Motor neuron (in vitro differentiated cells): ENCODE measurements at places on chromosomes 6 and 20.

DNA sequence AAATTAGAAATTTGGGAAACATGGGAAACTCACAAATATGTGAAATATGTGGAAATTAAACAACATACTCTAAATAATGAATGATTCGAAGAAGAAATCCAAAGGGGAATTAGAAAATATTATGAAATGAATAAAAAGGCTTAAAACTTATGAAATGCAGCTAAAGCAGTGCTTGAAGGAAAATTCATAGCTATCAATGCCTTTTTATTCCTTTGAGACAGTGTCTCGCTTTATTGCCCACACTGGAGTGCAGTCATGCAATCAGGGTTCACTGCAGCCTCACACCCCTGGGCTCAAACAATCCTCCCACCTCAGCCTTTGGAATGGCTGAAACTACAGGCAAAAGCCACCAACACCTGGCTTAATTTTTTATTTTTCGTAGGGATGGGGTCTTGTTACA, 7.9 kb upstream of the TGIF2 start:
- no peak for ATAC-seq

GRCh38 chr6:147170269-147170668, 33.9 kb upstream of the STXBP5 start:
- peak; percentile 73 for ATAC-seq

- ATAC-seq, result no peak
These were observed 34.5 kb downstream of the SPDEF start for GRCh38 chr6:34521463-34522285.

GRCh38 chr6:106556368-106556960, 72.8 kb downstream of the RTN4IP1 start:
- ATAC-seq, result peak; percentile 34

- ATAC-seq, result no peak
These were observed 613.8 kb downstream of the TFAP2B start for GRCh38 chr6:51432481-51432880.

- ATAC-seq, result no peak
These were observed 209.3 kb upstream of the SOX4 start for GRCh38 chr6:21384216-21384615.

- no peak for ATAC-seq
These were observed 99.9 kb downstream of the CAP2 start for GRCh38 chr6:17493286-17493685.

DNA sequence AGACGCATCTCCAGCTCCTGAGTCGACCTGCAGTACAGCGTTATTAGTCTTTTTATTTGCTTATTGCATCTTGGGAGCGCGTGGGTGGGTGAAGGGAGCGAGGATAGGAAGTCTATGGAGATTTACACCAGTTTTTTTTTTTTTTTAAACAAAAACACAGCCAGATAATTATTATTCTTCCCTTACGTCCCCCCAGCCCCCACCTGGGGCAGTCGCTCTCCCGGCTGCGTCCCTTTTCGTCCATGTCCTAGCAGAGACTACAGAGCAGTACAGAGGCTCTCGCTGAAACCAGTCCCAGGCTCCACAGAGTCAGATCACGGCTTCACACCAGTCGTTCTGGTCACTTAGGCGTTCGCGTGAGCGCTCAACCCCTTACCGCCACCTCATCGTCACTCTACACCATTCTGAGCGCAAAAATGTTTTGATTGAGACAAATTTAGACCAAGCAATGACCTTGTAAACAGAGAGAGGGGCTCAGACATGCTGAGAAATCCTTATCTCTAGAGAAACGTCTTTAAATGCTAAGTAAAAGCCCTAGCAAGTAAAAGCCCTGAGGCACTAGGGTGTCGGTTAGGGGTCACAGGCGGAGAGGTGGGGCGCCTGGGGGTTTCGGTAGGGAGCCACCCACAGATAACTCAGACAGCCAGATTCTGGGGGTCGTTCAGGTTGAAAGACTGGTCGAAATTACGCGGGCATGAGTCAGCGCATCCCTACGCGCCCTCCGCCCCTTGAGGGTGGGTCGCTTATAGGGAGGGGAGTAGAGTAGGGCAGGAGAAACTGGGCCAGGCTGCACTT, 975 bp upstream of the PPT2 start:
- ATAC-seq, result peak; percentile 59

GRCh38 chr6:28165563-28165962, 23.9 kb downstream of the ZKSCAN8 start:
- ATAC-seq, result peak; percentile 55

- ATAC-seq, result no peak
These were observed 1.1 kb downstream of the NDRG3 start for GRCh38 chr20:36744764-36745191.

DNA sequence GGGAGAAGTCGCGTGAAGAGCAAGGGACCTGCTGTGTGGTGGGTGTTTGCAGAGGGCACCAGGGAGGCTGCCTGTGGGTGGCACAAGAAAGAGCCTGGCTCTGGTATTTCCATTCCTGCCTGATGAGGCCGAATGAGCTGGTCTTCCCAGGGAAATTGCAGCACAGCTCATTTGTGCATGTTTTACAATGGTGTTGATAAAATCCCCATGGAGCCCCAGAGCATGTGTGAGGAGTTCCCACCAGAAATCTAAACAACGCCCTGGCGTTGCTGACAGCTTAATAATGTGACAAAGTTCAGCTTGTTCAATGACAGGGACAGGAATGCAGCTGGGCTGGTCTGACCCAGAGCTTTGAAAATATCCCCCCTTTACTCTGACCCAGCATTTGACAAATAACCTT, 135.5 kb downstream of the CLIC5 start:
- peak; percentile 31 for ATAC-seq

DNA sequence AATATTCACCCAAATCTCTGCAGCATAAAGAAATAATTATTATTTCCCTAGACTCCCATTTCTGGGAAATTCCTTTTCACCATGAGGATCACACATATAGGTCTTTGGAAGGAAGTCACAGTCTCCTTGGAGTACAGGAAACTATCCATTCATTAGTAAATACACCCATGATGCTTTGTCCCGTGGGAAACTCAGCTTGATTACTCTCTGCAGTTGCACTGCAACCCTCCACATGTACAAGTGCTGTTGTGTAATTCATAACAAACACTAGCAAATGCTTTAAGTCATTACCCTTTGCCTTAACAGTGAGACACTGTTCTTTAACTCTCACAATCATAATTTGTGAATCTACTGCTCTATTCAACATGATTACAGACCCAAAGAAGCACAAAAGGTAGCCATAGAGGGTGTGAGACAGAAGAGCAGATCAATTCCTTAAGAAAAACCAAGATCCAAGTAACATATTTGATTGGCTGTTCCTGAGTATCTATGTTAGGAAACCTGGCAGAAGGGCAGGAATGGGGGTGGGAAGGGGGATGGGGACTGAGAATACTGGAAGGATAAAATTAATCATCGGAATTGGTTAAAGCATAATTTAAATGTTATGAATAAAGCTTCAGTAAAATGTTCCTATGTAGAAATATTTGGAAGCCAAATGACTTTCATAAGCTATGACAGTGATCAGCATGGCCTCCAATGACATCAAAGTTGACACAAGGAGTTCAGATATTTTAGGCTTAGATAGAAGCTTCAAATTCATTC, 268.0 kb downstream of the HACE1 start:
- ATAC-seq, result no peak

- no peak for ATAC-seq
These were observed 126.5 kb downstream of the CEBPB start for GRCh38 chr20:50317116-50317515.

DNA sequence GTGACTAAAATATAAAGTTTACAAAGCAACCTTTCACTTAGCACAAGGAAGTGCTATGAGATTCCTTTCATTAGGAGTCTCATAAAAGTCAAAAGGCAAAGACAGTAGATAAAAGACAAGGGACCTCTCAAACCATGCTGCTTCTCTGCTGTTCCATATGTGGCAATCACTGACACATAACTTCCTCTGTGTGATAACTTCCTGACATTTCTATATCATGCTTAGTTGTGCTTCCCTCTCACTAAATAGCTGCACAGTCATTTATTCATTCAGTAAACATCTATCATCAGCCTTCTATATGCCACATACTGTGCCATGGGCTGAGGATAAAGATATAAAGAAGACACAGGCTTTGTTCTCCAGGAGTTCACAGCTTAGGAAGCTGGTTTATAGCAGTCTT, 214.8 kb upstream of the GRIK2 start:
- ATAC-seq, result no peak

DNA sequence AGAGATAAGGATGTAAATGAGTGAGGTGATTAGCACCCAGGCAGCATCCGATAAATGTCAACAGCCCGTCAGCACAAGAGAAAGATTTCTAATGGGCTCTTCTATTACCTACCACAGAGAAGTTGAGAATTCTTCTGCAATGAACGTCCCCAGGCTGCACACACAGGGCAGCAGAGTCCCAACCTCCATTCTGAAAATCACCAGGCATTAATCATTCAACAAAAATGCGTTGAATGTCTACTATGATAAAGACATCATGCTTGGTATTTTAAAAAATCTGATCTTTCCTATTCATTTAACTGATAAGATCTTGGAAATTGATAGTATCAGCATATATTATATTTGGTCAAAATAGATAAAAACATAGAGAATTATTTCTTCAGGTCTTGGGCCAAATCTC, 59.5 kb upstream of the VGLL2 start:
- no peak for ATAC-seq

- peak; percentile 79 for ATAC-seq
These were observed 105.7 kb downstream of the ASXL1 start for GRCh38 chr20:32463642-32464400.

GRCh38 chr6:111441678-111442243, 41.3 kb downstream of the REV3L start:
- ATAC-seq, result no peak

DNA sequence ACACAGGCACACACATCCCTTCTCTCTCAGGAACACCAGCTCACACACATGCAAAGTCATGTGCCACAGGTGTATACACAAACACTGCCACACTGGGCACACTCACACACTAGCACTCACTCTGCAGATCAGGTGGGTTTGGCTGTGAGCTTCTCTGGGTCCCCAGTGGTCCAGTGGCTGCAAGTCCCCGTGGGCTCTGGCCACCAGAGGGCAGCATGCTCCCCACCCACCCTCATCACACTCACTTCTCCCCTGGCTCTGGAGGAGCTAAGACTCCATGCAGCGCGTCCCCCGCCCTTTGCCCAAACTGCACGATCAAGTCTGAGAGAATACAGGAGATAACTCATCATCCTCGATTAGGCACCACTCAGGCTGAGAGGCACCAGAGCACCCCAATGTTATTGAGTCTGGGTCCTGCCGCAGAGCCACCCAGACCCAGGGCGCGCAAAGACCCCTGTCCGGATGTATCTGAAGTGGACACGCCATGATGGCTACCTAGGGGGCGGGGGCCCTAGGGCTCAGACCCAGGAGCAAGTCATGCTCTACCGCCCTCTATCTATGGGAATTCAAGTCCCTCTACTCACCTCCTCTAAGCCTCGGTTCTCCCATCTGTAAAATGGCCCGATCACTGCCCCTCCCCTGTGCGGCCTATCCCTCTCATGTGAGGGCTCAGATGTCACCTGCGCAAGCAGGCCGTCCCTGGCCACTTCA, 90.5 kb downstream of the GRM4 start:
- peak; percentile 44 for ATAC-seq

GRCh38 chr6:100022847-100023246, 28.8 kb upstream of the MCHR2 start:
- no peak for ATAC-seq

DNA sequence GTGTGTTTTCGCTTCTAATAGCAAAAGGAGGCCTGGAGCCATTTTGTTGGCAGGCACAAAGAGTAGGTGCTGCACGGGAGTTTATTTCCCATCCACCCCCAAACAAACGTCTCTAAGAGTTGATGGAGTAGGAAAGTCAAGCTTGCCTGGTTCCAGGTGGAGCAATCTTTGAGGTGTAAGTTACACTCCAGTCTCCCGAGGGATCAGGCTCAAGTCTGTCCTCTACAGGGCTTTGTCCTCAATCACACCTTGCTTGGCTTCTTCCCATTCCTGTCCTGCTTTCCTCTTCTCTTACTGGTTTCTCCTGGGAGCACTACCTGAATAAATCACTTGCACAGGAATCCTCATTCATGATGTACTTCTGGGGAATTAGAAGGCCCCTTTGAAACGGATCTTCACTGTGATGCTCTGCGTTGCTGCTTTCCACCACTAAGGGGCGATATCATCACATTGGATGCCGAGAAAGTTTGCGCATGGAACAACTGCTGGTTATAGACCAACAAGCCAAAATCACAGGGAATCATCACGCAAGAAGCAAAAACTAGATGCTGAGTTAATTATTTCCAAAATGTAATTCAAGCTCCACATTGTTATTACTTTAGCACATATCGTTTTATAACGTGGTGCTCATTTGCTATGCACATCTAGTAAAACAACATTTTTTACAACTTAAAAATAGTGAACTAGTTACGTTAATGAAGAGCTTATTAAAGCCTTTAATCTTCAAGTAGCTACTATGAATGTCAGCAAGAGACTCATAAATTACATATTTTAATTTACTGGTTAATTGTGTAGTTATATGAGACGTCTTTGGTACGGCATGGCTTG, 156.8 kb downstream of the DNAH8 start:
- no peak for ATAC-seq

GRCh38 chr6:111652156-111652555, 46.5 kb upstream of the TRAF3IP2 start:
- no peak for ATAC-seq
